ENCODE measurements at places on chromosomes 16 and 17.

- no peak for DNase-seq
Measured at GRCh38 chr17:39194985-39195524, 2.4 kb downstream of the CACNB1 start.

- no peak for DNase-seq
Measured at GRCh38 chr17:38982858-38983746, 15.9 kb upstream of the FBXO47 start.

DNA sequence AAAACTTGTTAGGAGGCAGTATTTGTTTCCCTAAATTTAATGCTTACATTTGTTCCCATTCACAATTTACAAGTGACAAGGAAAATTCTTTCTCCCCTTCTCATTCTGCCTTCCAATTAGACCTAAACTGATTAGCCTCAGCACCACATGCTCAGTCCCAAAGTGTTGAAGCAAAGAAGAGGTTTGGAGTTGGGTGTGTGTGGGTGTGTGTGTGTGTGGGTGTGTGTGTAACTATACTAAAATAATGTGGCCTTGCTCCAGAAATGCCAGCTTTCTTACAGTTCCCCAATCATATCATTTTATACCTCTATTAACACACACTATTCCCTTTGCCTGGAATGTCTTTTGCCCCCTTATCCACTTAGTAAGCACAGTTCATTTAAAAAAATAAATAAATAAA lies 6.9 kb upstream of the UTP6 start:
- DNase-seq, result no peak

GRCh38 chr16:30526137-30526822 lies at the start of gene ZNF768:
ZNF768 (minus strand) TSS chr16:30526566; CDS start chr16:30526413, 153 bp downstream.
- DNase-seq, result no peak

DNA sequence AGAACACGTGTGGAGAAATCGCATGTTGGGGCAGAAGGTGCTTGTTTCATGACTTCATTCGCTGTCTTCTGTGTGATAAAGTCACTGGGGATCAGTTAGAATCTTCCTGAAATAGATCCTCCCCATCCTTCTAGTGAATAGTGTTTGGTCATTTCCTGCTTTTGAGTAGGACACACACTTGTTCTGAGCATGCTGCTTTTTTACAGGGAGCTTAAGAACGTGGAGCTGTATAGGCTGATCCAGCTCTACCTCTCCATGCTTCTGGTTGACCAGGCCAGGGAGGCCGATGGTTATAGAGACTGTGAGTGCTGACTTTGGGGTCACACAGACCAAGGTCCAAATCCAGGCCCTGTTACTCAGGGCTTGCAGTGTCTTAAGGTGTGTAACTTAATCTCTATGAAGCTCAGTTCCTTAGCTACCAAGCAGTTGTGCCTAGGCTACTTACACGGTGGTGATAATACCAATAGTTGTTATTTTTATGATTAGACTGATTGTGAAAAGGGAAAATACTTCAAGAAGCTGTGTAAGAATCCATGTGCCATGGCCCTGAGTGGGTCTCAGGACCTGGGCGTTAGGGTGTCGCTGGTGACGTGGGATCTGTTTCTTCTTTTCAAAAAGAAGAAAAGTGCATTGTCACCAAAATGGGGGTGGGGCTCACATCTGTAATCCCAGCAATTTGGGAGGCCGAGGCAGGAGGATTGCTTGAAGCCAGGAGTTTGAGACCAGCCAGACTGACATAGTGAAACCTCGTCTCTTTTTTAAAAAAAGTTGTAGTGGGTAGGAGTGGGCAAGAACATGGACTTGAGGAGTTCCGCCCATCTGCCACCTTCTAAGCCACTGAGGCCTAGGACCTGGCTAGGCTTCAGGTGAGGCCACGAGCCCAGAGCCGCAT lies 64.1 kb upstream of the LGALS9 start:
- DNase-seq, result no peak

GRCh38 chr17:7862692-7863437 lies 5.1 kb downstream of the CYB5D1 start:
- no peak for DNase-seq

DNA sequence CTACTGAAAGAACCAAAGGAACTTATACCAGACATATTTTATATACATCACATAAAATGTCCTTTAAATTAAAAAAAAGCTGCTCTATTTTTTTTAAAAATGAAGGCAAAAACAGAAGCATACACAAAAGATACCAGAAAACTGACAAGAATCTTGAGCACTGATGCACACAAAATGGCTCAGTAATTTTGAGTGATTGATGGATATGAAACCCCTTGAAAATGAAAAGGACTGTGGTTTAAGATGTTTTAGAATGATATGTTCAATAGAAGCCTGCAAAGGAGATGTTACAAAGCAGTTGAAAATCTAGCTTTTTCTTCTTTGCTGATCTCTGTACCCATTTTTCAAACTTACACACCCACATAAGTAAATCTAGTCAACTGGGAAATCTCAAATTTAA lies 2.7 kb downstream of the C16orf87 start:
- DNase-seq, result no peak

DNA sequence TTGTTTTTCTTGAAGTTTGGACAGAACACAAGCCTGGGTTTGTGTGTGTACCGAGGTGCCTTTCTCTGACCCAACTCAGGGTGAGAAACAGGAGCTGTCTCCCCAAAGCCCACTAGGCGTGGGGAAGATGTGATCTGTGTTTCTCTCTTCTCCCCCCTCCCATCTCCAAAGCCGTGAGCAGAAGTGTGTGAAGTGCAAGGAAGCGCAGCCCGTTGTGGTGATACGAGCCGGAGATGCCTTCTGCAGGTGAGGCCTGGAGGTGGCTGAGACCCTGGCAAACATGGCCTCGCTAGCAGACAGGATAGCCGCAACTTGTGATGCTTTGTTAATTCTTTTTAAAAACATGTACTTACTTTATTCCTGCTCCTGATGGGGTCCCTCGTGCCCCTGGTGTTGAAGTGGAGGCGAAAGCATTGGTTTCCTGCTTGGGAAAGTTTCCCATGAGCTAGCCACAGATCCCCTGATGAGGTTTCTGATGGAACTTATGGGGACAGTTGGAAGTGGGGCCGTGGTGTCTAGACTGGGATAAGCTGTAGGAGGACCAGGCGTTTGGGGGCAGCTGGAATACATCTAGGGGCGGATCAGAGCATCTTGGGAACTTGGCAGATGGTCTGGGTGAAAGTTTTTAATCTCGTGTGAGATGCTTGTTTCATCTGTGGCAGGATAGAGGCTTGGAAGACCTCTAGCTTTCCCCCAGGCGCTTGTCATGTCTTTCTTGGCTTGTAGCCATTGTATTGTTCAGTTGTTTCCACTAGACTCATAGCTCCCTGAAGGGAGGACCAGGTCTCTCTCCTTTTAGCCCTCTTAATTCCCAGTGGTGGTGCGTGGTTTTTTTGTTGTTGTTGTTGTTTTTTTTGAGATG lies 893 bp downstream of the CTU2 start:
- no peak for DNase-seq

- no peak for DNase-seq
Measured at GRCh38 chr17:80529904-80530292, 14.7 kb upstream of the RPTOR start.

DNA sequence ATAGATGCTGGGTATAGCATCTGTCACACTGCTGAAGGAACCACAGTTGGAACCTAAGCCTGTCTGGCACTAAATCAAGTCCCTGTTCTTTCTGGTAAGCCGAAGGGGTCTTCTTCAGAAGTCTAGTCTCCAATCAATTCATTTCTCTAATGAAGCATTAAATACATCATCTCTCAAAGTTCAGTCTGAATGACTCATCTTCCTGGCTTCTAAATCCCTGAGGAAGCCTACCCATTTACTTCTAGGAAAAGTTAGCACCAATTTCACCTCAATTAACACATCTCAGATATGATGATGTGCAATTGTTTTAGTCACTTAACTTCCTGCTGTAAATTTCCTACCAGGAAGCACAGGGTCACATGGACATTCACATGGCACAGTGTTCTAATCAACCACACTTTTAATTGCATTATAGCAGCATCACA lies 49.9 kb downstream of the TEX14 start:
- no peak for DNase-seq

DNA sequence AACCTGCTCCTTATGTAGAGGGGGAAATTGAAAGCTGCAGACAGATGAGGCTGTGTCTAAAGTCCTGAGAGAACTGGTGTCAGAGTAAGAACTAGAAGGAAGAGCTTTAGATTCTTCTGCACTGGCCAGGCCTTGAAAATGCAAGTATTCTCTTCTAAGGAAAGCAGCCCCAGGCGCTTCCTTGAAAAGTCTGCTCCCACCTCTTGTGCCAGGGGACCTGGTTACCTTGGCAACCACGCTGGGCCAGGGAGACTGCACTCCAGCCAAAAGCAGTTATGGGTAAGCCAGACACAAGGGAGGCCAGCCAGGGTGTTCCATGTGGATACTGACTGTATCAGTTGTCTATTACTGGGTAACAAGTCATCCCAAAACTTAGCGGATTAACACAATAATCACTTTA lies 228.6 kb upstream of the SDK2 start:
- DNase-seq, result no peak

- no peak for DNase-seq
Measured at GRCh38 chr17:1228781-1229348, 41.4 kb upstream of the BHLHA9 start.

DNA sequence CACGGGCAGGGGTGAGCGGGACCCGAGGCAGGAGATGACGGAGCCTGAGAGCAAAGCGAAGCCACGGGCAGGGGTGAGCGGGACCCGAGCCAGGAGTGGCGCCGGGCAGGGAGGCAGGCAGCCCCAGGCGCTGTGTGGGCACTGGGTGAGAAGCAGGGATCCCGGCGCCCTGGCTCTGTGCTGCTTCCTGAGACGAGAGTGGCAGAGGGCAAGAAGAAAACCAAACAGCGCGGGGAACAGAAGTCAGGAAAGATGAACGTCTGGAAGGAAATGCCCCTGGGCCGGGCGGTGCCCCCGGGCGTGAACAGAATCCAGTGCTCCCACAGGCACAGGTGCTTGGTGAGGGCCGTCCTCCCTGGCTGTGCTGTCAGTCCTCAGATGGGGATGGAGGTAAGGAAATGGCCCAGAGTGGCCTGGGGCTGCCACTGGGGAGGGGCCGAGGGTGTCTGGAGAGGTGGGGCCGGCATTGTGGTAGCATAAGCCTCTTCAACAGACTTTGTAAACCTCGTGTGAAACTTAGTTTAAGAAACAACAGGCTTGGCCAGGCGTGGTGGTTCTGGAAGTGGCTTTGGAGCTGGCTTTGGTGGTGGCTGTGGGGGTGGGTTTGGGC lies 9.8 kb downstream of the ASPSCR1 start:
- no peak for DNase-seq

GRCh38 chr17:4159761-4160160 lies 16.8 kb downstream of the CYB5D2 start:
- DNase-seq, result no peak

GRCh38 chr17:301681-302299 lies 50.8 kb downstream of the RPH3AL start:
- no peak for DNase-seq

DNA sequence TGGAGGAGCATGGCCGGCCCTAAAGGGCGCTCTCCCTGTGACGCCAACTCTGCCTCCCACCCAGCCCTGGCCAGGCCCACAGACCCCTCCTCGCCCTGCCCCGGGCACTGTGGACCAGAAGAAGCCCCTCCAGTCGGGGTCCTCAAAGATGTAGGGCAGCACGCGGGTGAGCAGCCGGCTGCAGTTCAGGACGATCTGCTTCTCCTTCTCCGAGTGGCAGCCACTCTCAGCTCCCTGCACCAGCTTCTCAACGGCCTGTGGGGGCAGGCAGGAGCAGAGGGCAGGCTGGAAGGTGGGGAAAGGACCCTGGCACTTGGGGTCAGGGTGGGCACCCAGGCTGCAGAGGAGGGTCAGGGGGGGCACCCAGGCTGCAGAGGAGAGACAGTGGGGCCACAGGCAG lies 8.9 kb downstream of the HID1 start:
- DNase-seq, result no peak

DNA sequence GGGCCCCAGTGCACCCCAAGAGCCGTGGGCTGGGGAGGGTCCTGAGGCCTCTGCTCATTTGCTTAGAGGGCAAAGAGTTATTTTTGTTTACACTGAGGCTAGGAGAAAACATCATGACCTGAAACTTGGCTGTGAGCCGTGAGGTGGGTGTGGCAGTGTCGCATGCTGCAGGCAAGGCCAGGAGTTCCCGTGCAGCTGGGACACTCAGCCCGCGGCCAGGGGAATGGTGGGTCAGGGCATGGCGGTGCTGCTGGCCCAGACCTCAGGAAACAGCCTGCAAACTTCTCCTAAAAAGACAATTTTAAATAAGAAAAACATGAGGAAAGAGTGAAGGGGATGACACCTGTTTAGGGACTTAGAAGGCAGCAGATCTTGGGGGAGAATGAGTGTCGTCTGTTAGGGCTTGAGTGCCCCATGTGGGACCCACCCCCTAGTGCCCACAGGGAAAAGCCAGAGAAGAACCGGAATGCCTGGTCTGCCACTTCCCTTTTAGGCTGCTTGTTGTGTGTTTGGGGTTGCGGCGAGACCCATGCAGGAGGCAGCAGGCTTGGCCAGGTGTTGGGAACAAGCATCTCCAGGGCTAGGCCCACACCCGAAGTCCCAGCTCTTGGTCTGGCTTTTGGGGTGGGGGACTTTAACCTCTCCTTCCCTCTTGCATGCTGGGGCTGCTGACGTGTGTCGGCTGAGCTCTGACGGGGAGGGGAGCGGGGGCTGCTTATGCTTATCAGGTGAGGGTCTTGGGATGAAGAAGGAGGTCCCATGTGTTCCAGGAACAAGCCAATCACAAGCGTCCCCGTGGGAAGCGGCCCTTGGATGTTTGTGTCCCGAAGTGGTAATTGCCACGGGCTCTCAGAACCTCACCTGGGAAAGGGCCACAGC lies 80.9 kb upstream of the GNG13 start:
- DNase-seq, result no peak

GRCh38 chr17:13583996-13584700 lies 17.6 kb downstream of the HS3ST3A1 start:
- DNase-seq, result no peak

GRCh38 chr17:51132964-51133319 lies 12.3 kb upstream of the SPAG9 start:
- no peak for DNase-seq

DNA sequence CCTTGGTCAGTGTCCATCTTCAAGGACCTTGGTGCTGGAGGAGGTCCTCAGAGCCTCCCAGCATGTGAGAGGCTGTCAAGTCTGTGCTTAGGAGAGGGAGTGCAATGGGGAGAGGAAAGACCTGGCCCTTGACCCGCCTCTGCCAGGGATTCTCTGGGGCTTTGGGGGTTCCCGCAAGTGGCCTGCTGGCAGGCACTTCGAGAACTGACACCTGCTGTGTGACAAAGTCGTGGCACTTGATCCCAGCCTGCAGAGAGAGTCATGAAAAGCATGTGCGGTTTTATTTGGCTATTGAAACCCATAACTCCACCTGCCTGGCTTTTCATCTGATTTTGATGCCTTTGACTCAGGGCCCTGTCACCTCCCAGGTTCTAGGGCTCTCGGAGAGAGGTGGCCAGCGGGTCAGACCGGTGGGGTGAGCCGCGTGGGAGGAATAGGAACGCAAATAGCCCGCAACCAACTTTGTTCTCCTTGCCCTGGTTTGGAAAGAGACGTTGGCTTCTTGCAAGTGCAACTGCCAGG lies 42.8 kb upstream of the GSE1 start:
- DNase-seq, result no peak

DNA sequence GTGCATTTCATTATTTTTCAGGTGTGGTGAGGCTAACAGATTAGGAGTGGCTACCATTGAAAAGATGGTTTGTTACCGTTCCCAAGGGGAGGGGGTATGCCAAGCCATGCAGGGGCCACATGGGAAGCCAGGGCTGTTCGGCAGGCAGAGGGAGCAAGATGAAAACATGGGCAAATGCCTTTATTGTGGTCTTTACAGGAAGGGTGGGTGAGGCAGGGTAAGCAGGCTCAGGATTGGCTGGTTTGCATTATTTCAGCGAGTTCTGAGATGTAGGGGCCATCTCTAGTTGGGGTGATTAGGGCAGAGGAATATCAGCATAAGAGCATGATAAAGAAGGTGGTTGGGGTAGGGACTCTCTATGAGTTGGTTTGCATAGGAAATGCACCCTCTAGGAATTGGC lies 117.6 kb downstream of the CCT6B start:
- DNase-seq, result no peak

Measured in stimulated activated CD8-positive, alpha-beta memory T cell treated with anti-CD3 and anti-CD28 coated beads, Interleukin-4, amount 100 ng/mL, for 4 hours (primary cell).